Fibroblast of gingiva (primary cell): ENCODE measurements at places on chromosomes 1 and 21.
A peak's percentile ranks its signal among the peaks of the same experiment; 100 is the strongest.

DNA sequence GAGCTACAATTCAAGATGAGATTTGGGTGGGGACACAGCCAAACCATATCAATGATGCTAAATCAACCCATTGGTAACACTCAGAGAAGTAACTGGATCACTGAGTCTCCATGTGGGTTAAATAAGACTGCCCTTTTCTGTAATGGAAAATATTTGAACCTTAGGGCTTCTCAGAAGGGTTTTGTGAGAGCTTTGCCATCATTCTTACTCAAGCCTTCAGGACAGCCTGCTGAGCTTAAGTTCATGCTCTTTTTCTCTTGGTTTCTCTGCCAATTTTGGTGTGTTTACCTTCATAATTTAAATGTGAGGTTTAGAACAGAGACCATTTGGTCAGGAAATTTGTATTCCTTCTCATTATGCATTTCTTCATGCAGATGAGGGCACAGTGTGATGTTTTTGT is 74.7 kb downstream of the DISC1 start:
- peak; percentile 49 for DNase-seq

- no peak for DNase-seq
These were observed 28.3 kb upstream of the PPM1J start for GRCh38 chr1:112743174-112744008.

- DNase-seq = no peak
These were observed 4.1 kb upstream of the BTG3 start for GRCh38 chr21:17616831-17617230.

DNA sequence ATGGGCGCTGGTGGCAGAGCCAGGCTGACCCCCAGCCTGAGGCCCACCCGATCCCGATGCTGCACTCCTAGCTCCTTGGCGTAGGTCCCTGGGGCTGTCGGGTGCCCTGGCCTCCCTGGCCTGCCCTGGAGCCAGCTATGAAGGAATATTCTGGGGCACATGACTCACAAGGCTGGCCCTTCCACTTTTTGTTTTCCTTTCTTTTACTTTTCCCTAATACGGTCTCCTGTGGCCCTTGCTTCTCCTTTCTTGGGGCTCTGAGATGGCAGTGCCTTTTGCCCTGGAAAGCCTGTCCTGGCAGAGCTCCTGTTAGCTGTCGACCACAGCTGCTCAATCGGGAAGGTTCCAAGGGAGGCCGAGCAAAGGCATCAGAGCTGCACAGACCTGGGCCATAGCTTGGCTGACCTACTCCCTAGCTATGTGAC is 22.1 kb downstream of the ARHGEF10L start:
- DNase-seq = peak; percentile 84

DNA sequence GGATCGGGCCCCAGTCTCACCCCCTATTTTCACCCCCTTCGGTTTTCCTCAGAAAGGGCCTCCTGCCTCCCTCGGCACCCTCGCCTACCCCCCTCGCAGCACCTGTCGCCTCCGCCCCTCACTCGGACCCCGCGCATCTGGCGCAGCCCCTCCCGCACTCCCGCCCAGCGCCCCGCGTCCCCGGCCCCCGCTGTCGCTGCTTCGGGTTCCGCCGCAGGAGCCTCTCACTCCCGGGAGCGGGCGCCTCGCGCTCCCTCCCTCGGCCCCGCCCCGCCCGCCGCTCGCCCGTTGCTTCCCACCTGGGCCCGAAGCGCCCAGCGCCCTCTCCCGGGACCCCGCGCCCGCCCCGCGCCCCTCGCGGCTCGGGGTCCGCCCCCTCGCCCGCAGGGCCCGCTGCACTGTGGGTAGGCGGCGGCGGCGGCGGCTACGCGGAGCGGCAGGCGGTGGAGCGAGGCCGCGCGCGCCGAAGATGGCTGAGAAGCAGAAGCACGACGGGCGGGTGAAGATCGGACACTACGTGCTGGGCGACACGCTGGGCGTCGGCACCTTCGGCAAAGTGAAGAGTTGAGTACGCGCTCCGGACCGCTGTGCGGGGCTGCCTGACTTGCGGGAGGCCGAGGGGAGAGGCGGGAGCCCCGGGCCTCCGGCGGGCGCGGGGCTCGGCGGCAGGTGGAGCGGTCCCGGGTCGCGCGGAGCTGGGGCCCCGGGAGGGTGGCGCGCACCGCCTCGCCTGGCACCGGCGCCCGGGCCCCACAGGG is at the start of gene PRKAA2:
Gene PRKAA2 (plus strand): TSS at position 396 of the 758 bp plus-strand sequence. CDS start 74 bp downstream, at position 470.
- peak; percentile 24 for DNase-seq

DNA sequence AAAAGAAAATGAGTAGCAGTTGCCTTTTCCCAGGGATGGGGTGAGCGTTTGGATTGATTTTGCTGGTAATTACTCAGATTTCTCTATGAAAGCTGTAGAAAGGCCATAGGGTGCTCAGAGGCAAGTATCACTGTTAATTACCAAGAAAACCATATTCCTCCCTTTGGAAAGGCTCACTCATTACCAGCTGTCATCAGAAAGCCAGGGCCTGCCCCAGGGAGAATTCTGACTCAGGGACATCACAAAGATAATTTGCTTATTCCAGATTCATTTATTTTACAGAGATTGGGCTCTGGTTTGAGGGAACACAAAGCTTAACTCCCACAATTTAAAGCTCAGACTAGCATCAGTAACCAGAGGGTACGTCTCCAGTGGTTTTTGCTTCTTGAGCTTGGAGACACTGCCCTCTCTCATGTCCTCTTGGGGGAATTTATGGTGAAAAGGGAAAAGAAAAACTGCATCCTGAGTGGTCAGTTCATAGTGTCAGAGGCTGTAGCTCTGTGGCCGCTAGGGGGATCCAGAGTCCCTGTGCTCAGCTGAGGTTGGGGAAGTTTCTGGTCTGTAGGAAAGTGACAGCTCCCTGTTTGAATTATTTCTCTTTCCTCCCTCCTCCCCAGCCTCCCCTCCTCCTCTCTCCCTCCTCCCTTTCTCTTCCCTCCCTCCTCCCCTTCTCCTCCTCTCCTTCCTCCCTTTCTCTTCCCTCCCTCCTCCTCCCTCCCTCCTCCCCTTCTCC is 204.3 kb downstream of the KCNJ6 start:
- DNase-seq = peak; percentile 37

DNA sequence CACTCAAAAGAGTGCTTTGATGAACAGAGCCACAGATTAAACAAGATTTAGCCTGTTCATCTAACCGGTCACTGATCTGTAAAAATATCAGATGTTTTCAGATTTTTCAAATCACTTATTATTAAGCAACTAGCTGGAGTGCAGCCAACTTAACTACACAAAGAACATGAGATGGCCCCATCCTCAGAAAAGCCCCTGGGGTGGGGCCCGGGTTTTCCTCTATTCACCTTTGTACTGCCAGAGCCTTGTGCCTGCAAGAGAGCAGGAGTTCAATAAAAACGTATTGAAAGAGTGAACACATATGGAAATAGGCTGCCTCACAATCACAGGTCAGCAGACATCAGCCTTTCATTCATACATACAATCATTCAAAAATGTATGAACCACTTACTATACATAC is 516.1 kb downstream of the OMA1 start:
- DNase-seq = no peak
